ENCODE measurements at places on chromosomes 16 and 17. TPM values are rescaled to one million over a fixed set of nuclear protein-coding genes. Genes with fewer than 3 reads are reported as not detected.

Gene CLDN7
- total RNA-seq: 187 TPM

Gene TMC8
- total RNA-seq: 14.7 TPM

Gene ENPP7
- total RNA-seq: not detected

Gene ZFPM1
- 7.0 TPM for total RNA-seq

Gene SNX20
- 6.4 TPM for total RNA-seq

Gene KRT20
- total RNA-seq: not detected

Gene METTL26
- 69.3 TPM for total RNA-seq

Gene TPSG1
- not detected for total RNA-seq

DNA sequence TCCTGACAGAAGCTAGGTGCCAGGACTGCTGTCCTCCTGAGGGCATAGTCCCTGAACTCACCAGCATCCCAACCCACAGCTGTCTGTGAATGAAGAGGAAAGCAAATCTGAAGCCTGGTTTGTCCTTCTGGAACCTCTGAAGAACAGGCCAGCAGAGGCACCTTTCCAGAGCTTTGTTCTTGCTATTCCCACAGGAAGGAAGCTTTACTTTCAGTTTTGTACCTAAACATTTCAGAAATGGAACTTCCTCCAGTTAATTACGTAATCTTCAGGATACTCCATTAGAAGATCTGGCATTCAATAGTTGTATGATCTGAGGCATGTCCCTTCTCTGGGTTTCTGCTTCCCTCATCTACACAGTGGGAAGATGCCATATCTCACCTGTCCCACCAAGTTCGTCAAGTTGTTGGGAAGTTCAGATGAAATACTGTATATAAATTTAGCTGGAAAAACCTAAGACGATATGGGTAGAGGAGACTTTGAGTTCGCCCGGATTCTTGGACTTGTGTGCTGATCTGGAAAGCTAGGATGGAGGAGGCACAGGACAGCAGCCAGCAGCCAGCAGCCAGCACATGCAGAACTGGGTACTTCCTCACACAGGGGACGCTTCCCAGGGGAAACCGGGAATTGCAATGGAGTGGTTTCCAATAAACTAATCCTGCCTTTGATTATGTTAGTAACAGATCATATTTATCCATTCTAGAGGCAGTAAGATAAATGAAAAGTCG lies 22.4 kb downstream of the NXPH3 start:
- H3K4me1 ChIP-seq: peaks cover 19% of the 10 kb centered on the region
- no peak overlapping the region for H3K4me3 ChIP-seq
- no peak for DNase-seq
- H3K27me3 ChIP-seq: no peaks in the 10 kb centered on the region
- peak overlapping the region; percentile 53 for H3K27ac ChIP-seq

DNA sequence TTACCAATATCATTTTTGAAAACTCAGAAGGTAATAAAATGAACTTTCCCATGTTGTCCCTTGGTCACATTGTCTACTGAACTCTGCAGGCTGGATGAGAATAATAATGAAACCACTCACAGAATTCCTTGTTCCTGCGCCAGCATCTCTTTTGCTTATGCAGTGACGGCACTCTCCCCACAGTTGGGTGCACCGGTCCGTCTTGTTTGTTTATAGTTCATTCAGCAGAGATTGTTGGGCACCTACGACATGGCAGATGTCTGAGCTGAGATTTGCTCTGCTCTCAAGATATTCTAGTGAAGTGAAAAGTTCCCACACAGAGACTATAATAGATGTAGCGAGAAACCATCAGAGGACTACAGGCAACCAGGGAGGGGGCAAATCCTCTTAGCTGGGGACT lies 375.7 kb upstream of the CDH11 start:
- no peak overlapping the region for H3K4me3 ChIP-seq
- no peak for DNase-seq
- no peaks in the 10 kb centered on the region for H3K27me3 ChIP-seq
- H3K27ac ChIP-seq: no peak overlapping the region

DNA sequence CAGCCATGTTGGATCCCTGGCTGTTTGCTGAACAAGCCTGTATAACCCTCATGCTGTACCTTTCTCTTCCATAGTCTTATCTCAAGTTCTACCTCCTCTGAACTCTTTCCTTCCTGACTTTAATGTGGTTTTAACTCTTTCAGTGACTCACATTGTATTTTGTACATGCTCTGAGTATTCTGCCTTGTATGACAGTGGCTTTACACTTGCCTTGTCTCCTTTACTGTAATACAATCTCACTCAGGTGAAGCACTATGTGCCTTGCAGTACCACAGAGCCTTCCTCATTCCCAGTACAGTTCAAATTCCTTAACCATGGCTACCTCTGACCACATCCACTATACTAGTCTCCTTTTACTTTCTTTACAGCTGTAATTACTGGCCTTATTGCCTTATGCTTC lies 14.1 kb downstream of the PSMD11 start:
- no peak overlapping the region for H3K4me3 ChIP-seq
- no peak for DNase-seq
- H3K27me3 ChIP-seq: no peaks in the 10 kb centered on the region
- H3K27ac ChIP-seq: no peak overlapping the region
- peaks cover 8% of the 10 kb centered on the region for H3K4me1 ChIP-seq

GRCh38 chr16:56608876-56609462 lies 585 bp downstream of the MT2A start:
- no peaks in the 10 kb centered on the region for H3K36me3 ChIP-seq
- peaks cover 58% of the 10 kb centered on the region for H3K4me1 ChIP-seq
- peak overlapping the region; percentile 93 for H3K27ac ChIP-seq
- H3K4me3 ChIP-seq: peak overlapping the region; percentile 46
- no peaks in the 10 kb centered on the region for H3K27me3 ChIP-seq
- no peak for DNase-seq

- H3K36me3 ChIP-seq: no peaks in the 10 kb centered on the region
- H3K4me3 ChIP-seq: no peak overlapping the region
- no peak for DNase-seq
- H3K27ac ChIP-seq: no peak overlapping the region
- H3K4me1 ChIP-seq: no peaks in the 10 kb centered on the region
Observed at GRCh38 chr16:50517450-50518252, 30.5 kb upstream of the NKD1 start.

GRCh38 chr16:21950782-21951521 lies 2.2 kb upstream of the UQCRC2 start:
- no peak overlapping the region for H3K4me3 ChIP-seq
- H3K36me3 ChIP-seq: peaks cover 2% of the 10 kb centered on the region
- no peak for DNase-seq
- no peaks in the 10 kb centered on the region for H3K27me3 ChIP-seq
- no peak overlapping the region for H3K27ac ChIP-seq
- peaks cover 49% of the 10 kb centered on the region for H3K4me1 ChIP-seq

- H3K4me1 ChIP-seq: no peaks in the 10 kb centered on the region
- H3K27ac ChIP-seq: no peak overlapping the region
- no peak overlapping the region for H3K4me3 ChIP-seq
- H3K36me3 ChIP-seq: peaks cover 56% of the 10 kb centered on the region
- no peak for DNase-seq
Observed at GRCh38 chr16:75294773-75295459, 43.5 kb upstream of the BCAR1 start.

DNA sequence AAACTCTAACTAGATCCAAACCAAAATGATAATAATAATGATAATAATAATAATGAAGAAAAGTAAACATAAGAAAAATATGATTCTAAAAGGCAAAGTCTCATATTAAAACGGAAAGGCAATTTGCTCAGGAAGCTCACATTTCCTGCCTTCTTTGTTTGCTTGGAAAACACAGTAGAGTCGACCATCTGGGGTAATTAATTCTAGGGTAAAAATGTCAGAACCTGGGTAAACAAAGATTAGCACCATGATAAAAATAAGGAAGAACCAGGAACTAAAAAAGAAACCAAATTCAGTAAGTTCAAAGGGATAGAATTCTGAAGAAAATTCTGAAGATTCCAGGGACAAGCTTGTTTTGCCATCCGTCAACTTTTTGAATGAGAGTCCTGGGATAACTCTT lies 16.2 kb downstream of the KRABD2 start:
- no peak for DNase-seq
- no peaks in the 10 kb centered on the region for H3K4me1 ChIP-seq
- no peaks in the 10 kb centered on the region for H3K27me3 ChIP-seq
- H3K36me3 ChIP-seq: no peaks in the 10 kb centered on the region

GRCh38 chr16:31451681-31452351 lies 7.5 kb upstream of the ARMC5 start:
- no peak for DNase-seq
- H3K4me3 ChIP-seq: no peak overlapping the region
- H3K4me1 ChIP-seq: peaks cover 50% of the 10 kb centered on the region
- H3K27ac ChIP-seq: peak overlapping the region; percentile 34
- no peaks in the 10 kb centered on the region for H3K36me3 ChIP-seq

DNA sequence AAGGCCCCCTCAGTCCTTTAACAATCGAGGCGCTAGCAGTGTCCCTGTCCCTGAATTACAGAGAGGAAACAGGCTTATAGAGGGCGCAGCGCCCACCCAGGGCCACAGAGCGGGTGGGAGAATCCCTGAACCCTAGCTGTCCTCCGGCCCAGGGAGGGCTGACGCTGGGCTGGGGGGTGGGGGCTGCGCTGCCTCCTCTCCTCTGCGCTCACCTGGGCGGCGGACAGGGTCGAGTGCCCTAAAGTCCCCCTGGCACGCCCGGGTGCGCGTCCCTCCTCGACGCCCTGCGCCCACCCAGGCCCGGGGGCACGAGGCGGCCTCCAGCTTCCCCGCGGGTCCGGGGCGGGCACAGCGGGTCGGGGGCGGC lies 200.4 kb upstream of the N4BP1 start:
- H3K27ac ChIP-seq: no peak overlapping the region
- H3K27me3 ChIP-seq: peaks cover 63% of the 10 kb centered on the region
- no peaks in the 10 kb centered on the region for H3K4me1 ChIP-seq
- H3K36me3 ChIP-seq: no peaks in the 10 kb centered on the region
- DNase-seq: no peak

DNA sequence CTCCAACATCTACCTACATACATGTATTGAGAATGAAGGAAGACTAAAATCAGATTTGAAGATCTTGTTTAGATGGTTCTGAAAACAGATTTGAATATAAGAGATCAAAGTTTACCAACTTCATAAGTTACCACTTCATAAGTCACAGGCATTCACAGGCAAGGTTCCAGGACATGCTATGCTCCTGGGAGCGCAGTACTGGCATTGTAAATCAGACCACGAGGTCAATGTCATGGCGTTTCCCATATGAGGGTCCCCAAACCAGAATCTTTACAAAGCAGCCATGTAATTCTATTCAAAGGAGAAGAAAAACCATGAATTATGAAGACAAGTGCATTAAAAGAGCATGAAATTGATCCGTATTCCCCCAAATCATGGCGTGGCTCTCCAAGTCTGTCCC lies 3.0 kb downstream of the CDH11 start:
- H3K36me3 ChIP-seq: no peaks in the 10 kb centered on the region
- peaks cover 7% of the 10 kb centered on the region for H3K27me3 ChIP-seq
- no peaks in the 10 kb centered on the region for H3K4me1 ChIP-seq
- no peak for DNase-seq

- no peaks in the 10 kb centered on the region for H3K36me3 ChIP-seq
- peak; percentile 27 for DNase-seq
- no peaks in the 10 kb centered on the region for H3K4me1 ChIP-seq
Observed at GRCh38 chr16:12573730-12574383, 229.8 kb downstream of the CPPED1 start.
